Kidney (tissue), 22 donors: ENCODE measurements at places on chromosomes 16 and 17. TPM values are rescaled to one million over a fixed set of nuclear protein-coding genes. Genes with fewer than 3 reads are reported as not detected.

DNA sequence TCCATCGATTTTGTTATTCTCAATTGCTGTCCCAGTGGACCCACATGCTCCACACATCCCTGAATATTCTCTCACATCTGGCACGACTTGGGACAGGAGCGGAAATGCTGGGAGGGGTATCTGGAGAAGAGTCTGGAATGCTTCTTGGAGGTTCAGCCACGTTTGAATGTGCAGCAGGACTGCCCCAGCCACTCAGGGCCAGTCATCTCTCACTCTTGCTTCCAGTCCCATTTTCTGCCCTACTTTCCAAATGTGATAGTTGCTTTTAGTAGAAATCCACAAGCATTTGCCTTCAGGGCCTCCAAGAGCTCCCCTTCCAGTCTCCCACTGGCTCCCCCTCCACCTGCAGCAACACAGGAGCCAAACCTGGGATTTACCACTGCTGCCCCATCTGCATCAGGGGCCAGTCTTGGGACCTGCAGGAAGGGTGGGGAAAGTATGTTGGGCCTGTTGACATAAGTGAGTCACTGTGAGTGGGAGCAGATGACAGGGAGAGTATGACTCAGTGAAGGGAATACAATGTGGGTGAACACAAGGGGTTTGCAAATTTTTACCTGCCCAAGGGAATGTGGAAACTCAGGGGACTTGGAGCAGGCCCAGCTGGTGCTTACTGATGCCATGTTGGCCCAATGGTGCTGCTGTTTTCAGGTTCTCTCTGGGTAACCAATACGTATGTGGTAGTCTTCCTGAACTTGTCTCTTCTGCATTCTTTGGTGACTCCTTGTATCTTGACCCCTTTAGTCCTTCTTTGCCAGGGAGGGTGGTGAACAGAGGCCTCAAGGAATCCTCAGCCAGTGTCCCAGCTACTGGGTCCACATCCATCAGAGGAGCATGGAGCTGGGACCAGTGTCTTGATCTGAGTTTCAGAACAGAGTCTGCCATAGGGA is 78.8 kb upstream of the CRHR1 start:
- DNase-seq, result no peak

GRCh38 chr16:77849646-77850258 is 61.4 kb downstream of the VAT1L start:
- peak; percentile 23 for DNase-seq

GRCh38 chr16:5430598-5430997 is 333.0 kb upstream of the EEF2KMT start:
- no peak for DNase-seq

The KRT24 gene
- 0.31 TPM for total RNA-seq

The COX6A2 gene
- total RNA-seq, result not detected

DNA sequence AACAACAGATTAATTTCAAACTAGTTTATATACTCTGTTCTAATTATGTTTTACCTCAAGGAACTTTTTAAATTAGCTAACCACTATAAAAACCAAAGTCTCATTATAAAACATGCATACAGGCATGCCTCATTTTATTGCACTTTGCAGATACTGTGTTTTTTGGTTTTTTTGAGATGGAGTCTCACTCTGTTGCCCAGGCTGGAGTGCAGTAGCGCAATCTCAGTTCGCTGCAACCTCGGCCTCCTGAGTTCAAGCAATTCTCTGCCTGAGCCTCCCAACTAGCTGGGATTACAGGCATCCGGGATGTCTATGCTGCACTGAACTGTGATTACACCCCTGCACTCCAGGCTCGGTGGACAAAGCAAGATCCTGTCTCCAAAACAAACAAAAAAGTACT is 8.8 kb upstream of the JPT1 start:
- no peak for DNase-seq

DNA sequence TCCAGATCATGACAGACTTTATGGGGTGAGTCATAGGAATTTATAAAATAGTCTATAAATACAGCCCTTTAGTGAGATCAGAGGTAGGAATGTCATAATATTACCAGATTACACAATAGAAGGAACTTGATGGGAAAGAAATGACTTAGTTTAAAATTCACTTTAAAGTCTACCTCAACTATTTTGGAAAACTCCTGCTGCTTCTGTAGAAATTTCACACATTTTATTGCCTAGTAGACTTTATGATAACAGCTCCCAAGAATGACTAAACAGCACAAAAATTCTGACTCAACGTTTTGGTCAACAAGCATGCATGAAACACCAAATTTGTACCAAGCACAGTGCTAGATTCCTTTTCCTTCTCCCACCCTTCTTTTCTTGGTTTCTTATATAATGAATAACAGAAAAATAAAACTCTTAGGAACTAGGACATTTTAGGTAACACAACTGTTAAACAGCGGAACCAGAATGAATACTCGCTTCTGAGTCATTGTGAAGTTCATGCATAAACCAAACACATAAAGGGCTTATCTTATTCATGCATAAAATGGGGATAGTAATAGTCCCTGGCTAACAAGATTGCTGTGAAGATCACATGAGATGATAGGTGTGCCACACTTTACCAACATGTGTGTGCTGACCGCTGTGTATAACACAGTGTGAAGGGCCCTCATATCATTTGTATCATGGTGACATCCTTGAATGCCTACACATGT is 243.9 kb downstream of the CDH8 start:
- DNase-seq, result no peak

DNA sequence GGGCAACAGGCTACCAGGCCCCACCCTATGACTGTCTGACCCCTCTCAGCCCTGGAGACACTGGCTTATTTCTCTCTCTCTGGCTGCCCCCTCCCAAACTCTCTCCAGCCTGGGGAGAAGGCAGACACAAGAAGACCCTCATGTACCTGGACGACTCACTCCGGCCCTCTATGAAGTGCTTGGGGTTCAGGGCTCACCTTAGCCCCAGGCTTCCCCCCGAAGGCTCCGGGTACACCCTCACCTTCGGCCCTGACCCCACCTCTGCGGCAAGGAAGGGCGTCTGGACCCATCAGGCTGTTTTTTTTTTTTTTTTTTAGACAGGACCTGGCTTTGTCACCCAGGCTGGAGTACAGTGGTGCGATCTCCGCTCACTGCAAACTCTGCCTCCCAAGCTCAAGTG is 906 bp upstream of the CARMIL2 start:
- DNase-seq, result no peak

GRCh38 chr17:65527857-65528591 is 33.4 kb downstream of the AXIN2 start:
- no peak for DNase-seq

The KRTAP4-11 gene
- total RNA-seq, result not detected

The NLRC3 gene
- 5.3 TPM for total RNA-seq

- no peak for DNase-seq
These were observed 8.0 kb downstream of the GRIN2C start for GRCh38 chr17:74851612-74852236.

DNA sequence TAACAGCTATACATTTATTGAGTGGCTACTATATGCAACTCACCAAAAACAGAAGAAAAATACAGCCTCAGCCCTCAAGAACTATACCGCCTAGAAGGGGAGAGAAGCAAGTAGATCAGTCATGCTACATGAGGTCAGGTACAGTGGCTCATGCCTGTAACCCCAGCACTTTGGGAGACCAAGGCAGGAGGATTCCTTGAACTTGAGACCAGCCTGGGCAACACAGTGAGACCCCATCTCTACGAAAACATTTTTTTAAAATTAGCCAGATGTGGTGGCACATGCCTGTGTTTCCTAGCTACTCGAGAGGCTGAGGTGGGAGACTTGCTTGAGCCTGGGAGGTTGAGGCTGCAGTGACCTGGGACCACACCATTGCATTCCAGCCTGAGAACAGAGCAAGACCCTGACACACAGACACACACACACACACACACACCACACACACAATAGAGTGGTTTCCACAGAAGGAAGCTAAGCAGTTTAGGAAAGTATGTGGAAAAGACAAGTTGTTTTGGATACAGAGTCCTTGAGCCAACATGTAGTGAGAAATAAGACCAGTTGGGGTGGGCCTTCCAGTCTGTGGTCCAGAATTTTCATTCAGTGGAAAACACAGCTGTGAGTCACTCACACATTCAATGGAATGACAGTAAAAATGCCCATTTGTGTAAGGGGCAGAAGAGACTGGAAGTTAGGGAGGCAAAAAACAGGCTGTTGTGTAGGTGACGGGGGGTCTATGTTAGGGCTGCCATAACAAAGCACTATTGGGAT is 10.7 kb upstream of the SNTB2 start:
- DNase-seq, result no peak

GRCh38 chr16:89936508-89936907 is 12.0 kb upstream of the DEF8 start:
- DNase-seq, result peak; percentile 6

The MED31 gene
- 15.9 TPM for total RNA-seq

The CDRT15 gene
- not detected for total RNA-seq

- DNase-seq, result peak; percentile 95
These were observed 1.2 kb upstream of the MT2A start for GRCh38 chr16:56607109-56607618.

GRCh38 chr16:1906846-1907165 is 11.4 kb downstream of the HS3ST6 start:
- DNase-seq, result no peak

DNA sequence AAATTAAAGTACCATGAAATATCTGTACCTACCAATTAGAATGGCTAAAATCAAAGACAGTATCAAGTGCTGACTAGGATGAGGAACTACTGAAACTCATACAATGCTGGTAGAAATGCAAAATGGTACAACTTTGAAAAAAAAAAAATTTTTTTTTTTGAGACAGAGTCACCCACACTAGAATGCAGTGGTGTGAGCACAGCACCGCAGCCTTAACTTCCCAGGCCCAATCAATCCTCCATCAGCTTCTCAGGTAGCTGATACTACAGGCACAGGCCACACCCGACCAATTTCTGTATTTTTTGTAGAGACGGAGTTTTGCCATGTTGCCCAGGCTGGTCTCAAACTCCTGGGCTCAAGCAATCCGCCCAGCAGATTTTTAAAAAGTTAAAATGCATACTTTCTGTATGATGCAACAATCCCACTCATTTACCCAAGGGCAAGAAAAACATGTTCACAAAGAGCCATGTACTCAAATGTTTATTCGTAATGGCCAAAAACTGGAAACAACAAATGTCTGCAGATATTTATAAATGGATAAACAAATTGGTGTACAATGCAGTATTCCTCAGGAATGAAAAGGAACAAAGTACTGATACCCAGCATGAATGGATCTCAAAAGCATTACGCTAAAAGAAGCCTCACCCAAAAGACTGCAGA is 8.7 kb downstream of the SMURF2 start:
- no peak for DNase-seq

DNA sequence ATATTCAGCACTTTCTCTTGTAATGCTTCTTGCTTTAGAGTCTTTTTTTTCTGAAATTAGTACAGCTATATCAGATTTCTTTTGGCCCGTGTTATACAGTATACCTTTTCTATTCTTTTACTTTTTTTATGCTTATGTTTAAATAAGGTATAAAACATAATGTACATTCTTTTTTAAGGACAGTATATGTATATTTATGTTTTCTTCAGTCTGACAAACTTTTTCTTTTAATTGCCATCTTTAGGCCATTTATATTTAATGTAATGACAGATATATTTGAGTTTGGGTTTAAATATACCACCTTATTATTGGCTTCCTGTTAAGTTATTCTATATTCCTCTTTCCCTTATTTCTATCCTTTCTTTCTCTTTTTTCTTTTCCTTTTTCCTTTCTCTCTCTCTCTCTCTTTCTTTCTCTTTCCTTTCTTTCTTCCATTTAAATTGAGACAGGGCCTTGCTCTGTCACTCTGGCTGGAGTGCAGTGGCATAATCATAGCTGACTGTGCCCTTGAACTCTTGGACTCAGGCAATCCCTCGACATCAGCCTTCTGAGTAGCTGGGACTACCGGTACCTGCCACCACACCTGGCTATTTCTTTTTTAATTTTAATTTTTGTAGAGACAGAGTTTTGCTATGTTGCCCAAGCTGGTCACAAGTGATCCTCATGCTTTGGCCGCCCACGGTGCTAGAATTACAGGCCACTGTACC is 61.7 kb downstream of the WWOX start:
- DNase-seq, result no peak

The HSF4 gene
- total RNA-seq, result 37.9 TPM

- DNase-seq, result no peak
These were observed 10.3 kb upstream of the NAGPA start for GRCh38 chr16:5044011-5044540.

- DNase-seq, result no peak
These were observed 14.1 kb downstream of the ATP2C2 start for GRCh38 chr16:84382396-84382795.

DNA sequence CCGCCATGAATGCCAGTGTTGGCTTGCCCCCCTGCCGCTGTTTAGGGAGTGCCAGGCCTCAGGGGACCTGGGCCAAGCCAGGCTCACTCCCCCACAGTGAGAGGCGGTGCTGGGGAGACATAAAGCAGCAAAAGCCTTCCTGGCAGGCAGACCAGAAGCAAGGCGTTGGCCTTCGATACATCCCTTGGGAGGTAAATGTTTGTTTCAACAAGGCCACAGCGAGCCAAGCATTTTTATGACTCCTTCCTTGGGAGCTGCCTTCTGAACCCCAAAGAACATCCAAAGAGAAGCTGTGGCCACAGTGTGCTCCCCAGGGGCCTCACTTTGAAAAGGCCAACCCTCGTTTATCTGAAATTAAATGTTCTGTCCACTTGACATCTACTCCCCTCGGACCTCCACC is 119.7 kb upstream of the CIBAR2 start:
- DNase-seq, result no peak

The SPPL2C gene
- total RNA-seq, result not detected

DNA sequence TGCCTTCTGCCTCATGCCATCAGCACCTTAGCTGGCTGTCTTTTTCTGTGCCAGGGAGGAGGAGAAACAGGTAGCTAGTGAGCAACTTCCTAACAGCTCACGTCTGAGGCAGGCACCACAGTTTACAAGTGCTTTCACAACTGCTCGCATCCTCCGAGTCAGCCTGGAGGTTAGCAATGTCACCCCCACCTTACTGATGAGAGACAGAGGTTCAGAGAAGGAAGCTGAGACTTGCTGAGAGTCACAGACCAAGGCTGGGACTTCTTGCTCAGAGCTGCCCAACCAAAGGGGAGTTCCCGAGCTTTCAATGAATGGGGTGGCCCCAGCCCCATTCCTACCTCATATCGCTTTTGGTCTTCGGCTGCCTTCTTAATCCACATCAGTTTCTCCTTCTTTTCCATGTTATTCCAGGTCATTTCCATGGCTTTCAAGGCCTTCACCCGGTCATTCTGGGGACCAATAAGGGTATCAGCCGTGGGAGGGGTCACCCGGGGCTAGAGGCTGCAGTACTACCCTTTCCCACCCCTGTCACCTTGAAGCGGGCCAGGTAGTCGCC is 9.6 kb downstream of the UBTF start:
- no peak for DNase-seq

The KIF2B gene
- not detected for total RNA-seq

GRCh38 chr17:29615048-29615385 is 7.7 kb downstream of the CORO6 start:
- no peak for DNase-seq

GRCh38 chr17:68255151-68255550 is 7.3 kb downstream of the AMZ2 start:
- DNase-seq, result no peak

- DNase-seq, result no peak
These were observed 180.2 kb upstream of the N4BP1 start for GRCh38 chr16:48790151-48790550.

GRCh38 chr16:86821895-86822294 is 243.5 kb downstream of the FOXL1 start:
- no peak for DNase-seq

The OR3A3 gene
- total RNA-seq, result not detected
